ENCODE measurements at places on chromosomes 7 and 10.

DNA sequence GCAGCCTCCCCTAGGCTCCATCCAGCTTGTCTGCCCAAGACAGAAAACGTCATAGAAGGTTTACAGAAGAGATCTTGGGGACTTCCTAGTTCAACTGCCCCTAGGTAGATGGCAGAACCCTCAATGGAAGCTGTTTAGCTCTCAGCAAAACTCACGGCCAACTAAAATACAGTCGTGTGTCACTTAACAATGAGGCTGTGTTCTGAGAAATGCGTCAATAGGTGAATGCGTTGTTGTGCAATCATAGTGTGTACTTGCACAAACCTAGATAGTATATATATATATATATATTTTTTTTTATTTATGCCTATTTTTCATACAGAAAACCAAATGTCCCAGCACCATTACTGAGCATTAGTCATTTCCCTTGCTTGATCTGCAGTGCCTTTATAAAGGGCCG is 100.4 kb upstream of the SH2B2 start:
- DNase-seq: no peak

DNA sequence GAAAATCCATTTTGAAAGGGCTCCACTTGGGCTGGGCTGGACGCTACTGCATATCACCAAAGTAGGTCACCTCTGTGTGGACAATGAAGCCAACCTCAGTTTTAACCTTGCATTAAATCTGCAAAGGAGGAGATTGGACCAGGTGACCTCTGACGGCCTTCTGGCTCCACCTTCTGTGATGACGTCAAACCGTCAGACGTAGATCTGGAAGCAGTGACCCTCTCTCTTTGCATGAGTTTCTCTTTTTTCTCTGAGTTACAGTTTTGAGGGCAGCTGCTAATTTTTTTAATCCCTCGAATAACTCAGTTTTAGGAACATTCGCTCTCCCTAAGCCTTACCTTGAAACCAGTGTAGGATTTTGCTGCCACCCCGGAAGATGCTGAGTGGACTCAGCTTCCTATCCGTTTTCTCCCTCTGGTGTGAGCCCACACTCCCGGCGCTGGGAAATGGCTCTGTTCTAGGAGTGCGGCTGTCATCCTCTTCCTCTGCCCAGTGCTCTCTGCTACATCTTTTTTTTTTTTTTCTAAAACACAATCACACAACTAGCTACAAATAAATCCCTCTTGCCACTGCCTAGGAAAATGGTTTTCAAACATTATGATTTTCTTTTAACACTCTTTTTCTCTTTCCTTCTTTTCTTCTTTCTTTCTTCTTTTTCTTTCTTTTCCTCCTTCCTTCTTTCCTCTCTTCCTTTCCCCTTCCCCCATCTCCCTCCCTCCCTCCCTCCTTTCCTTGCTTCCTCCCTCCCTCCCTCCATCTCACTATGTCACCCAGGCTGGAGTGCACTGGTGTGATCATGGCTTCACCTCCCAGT is 27.7 kb upstream of the NMT2 start:
- no peak for DNase-seq

DNA sequence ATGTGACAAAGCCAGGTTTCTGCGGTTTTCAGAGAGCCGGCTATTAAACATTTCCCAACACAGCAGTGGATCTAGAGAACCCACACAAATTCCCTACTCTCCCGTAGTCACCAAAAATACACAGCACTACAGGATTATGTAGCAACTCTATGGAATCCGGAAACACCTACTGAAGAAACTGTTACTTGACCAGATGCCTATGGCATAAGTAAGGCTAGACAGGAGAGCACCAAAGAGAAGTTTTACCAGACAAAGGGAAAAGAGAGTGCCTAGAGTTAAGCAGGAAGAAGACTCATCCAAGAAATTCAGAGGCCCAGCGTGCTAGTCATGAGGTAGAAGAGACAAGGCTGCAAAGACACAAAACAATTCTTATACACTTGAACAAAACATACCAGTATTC is 321.1 kb downstream of the PARD3 start:
- DNase-seq: no peak

GRCh38 chr10:725786-726185 is 36.3 kb upstream of the DIP2C start:
- no peak for DNase-seq

GRCh38 chr10:119480667-119481066 is 61.9 kb downstream of the RGS10 start:
- DNase-seq: no peak

- no peak for DNase-seq
Measured at GRCh38 chr10:82440775-82441174, 565.8 kb downstream of the NRG3 start.

DNA sequence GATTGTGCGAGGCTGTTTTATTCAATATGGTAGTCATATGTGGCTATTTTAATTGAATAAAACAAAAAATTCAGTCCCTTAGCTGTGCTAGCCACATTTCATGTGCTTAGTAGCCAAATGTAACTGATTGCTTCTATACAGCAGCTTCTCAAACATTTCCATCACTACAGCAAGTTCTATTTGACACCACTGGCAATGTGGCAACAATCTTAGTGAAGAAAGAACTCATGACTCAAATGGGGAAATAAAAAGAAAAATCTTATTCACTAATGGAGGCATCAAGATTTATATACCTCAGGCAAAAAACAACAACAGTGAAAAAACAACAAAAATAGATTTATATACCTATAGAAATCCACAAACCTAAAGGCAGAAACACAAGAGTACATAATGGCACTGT is 17.9 kb downstream of the SEM1 start:
- DNase-seq: no peak

GRCh38 chr10:126016156-126016805 is 119.9 kb downstream of the FANK1 start:
- DNase-seq: no peak

- DNase-seq: no peak
Measured at GRCh38 chr7:156652886-156653568, 12.5 kb downstream of the RNF32 start.

DNA sequence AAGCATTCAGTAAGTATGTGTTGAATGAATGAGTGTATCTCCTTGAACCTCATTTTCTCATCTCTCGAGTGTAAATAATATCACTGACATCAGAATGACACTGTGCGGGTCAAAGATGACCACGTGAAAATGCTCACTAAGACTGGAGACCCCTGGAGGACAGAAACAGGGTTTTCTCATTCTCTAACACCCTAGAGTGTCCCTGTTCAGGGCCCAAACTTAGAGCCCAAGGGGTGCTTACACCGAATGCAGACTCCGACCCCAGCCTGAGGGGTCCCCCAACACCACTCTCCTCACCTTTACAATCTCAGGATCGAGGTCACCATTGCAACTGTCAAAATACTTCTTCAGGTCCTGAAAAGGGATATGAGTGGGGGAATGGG is 1.4 kb downstream of the CDK5 start:
- no peak for DNase-seq

GRCh38 chr10:35375091-35375765 is 38.9 kb downstream of the CCNY start:
- no peak for DNase-seq

GRCh38 chr10:14425034-14425433 is 94.3 kb upstream of the FRMD4A start:
- DNase-seq: no peak

GRCh38 chr7:21256310-21256877 is 171.5 kb upstream of the SP4 start:
- DNase-seq: no peak

DNA sequence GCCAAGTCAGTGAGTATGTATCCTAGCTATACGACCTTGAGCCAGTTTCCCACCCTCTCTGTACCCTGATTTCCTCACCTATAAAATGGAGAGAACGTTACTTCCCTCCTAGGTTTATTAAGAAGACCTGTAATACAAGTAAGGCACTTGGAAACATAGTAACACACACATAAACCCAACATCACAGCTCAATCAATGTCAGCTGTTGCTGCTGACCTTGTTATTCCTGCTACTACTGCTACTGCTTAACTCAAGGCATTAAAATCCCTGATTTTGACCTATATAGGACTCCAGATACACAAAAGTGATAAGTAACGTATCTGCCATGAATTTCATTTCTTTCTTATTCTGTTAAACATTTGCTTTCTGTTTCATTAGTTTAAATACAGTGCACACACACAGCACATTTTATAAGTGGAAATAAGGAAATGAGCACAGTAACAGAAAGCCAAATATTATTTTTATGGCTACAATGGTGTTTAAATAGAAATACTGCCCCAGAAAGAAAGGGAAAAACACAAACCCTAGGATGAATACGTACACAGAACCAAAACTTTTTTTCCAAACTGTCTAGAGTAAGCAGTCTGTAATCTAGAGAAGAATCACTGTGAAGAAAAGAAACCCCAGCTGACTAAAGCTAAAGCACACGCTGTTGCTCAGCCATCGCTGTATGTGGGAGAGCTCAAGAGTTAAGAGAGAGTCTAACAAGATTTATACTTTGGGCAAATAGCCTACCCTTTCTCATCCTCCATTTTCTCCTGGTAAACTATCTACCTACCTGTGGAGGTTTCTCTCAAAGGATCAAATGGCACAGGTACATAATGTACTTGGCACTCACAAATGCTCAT is 19.0 kb downstream of the NAPEPLD start:
- DNase-seq: no peak

DNA sequence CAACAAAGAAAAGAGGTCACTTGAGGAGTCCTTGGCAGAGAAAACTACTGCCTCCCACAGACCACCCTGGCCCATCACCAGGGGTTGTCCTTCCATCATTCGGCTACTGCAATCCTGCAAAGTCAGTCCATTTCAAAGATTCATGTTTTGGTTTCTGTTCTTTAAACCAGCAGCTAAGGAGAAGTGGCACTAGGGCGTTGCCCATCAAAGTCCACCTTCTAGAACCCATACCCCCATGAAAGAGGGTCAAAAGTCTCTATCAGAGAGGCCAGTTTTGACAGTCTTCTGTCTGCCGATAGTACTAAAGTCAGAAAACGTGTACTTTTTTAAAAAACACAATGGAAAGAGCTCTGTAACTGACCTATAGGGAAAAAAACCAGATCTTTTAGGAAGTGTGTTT is 14.4 kb downstream of the CCDC6 start:
- DNase-seq: no peak

- DNase-seq: no peak
Measured at GRCh38 chr7:130365088-130365487, 15.2 kb upstream of the CPA1 start.

DNA sequence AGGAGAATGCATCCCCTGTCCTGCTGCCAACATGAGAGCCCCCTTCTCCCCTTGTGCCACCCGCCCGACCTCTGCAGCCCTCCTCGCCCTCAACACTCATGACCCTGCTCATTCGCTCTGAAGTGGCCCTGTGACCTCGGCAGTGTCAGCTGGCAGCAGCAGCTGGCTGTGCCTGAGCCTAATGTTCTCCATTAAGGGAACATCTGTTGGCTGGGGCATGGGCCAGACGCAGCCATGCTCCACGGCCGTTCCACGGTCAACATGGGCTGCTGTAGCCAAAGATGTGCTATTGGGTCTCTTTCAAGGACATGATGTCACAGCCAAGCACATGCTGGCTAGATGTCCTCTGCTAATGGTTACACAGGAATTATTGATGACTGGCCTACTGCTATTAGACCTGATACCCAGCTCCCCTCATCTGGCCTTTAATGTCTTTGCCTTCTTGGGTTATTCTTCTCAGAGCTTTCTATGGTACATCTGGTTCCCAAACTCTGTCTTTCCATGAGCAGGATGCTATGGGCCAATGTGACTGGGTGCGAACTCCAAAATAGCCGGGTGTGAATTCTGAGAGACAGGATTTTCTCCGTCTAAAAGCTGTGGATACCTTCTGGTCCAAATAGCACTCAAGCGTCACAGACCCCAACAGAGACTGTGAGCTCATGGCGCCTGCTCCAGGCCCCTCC is 22.4 kb downstream of the ADCYAP1R1 start:
- DNase-seq: peak; percentile 89

DNA sequence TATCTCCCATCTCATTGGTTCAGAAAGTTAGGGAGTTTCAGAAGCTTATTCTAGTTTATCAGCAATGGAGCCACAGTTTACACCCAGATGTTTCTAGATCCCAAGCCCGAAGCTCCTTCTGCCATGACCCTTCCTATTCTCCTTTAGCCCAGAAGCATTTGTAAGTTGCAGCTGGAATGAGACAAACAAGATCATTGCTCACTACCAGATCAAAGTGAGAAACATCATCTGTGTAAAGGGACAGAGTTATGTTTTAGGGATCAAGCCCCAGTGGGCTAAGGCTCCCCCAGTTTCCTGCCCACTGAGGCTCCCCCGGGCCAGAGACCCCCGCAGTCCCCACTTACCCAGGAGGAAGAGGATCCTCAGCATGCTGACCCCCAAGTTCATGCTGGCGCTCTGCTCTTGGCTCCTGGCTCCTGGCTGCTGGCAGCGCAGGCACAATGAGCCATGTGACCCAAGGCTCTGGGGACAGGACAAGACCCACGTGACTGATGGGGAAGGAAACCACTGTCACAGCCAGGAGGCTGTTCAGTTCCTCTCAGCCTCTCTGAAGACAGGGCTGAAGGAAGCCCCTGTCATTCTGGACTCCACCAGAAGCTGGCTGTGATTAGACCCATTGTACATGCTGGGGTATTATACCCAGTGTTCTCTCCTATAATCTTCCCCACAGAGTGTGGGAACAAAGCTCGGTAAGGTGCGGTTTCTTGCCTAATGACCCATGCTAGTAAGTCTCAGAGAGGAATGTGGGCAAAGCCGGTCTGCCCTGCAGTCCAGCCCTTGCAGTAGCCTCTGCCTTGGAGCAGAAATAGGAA is at the start of gene TMEM273:
Gene TMEM273 (minus strand): TSS at position 442 of the 812 bp plus-strand sequence. CDS start 55 bp downstream, at position 387.
- no peak for DNase-seq

GRCh38 chr7:139915268-139915863 is 86.3 kb downstream of the TBXAS1 start:
- no peak for DNase-seq

DNA sequence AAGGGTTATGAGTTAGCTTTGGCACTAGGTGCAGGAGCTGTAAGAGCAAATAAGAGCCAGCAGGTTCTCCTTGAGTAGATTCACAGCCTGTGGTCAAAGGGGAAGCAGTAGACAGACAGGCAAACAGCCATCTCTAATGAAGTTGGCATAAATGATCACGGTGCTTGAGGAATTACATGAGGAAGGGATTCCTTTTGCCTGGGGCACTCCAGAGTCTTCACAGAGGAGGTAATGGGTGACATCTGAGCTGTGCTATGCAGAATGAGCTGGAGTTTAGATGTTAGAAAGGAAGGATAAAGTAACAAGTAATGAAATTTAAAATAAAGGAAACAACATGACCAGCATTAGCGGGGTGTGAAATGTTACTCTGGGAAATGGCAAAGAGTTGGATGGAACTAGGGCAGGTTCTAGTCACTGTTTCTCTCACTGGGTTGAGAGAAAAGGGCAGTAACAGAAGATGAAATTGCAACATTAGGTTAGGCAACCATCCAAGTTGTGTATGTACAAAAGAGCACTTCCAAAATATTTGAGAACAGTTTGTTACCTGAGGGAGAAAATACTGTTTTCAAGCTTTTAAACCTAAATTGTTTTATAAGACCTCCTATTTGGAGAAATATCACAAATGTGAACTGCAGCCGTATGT is 613.8 kb downstream of the PHTF2 start:
- DNase-seq: no peak

GRCh38 chr10:95837783-95838182 is 70.0 kb upstream of the CC2D2B start:
- DNase-seq: no peak

- no peak for DNase-seq
Measured at GRCh38 chr7:107025449-107026103, 18.9 kb upstream of the PRKAR2B start.

- no peak for DNase-seq
Measured at GRCh38 chr7:24392774-24393173, 108.8 kb downstream of the NPY start.
